DND-41 (cell line): ENCODE measurements at places on chromosomes 3 and 15.

- no peak for DNase-seq
Observed at GRCh38 chr3:196135693-196136639, 54.1 kb upstream of the TFRC start.

DNA sequence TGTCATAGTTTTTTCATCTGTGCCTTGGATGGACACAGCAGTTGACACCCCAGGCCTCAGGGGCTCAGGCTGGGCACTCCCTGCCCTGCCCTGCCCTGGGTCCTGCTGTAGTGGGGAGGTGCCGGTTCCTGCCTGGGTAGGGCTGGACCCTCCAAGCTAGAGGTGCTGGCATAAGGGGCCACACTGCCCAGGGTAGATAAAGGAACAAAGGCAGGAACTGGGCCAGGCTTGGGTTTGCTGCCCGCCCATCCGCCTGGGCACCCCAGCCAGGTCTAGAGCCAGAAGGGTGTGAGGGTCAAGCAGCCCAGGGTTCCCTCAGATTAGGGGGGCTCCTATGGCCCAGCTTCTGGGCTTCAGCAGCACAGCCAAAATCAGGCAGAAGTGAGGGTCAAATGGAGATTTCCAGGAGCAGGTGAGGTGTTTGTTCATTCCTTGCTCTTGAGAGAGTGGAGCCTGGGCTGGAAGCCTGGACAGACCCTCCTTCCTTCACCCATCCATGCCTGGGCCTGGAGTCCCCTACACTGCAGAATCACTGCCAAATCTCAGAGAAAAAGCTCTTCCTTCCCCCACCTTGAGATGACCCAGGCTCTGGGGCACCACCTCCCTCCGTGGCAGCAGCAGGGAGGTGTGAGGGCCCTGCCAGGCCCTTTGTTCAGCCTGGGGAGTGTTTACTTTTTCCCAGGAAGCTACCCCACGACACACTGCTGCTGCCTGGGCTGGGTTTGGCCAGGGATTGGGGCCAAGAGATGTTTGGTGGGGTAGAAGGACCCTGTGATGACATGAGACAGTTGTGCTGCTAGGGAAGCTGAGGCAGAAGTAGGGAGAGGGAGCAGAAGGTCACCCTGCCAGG lies 7.1 kb downstream of the SEMA3F start:
- DNase-seq = no peak

DNA sequence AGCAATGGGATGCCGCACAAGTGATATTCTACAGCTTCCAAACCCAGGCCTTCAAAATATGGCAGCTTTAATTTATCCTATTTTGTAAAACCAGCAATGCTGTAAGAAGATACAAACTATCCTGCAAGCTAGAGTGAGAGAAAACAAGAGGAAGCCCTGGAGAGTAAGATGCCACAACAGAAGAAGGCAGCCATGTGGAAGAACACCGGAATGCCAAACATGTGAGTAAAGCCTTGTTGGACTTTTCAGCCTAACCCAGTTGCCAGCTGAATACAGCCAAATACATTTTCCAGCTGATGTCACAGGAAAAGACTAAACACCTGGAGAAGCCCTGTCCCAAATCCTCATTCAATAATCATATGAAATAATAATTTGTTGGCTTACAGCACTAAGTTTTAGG lies 1115.1 kb upstream of the CADM2 start:
- DNase-seq = no peak

DNA sequence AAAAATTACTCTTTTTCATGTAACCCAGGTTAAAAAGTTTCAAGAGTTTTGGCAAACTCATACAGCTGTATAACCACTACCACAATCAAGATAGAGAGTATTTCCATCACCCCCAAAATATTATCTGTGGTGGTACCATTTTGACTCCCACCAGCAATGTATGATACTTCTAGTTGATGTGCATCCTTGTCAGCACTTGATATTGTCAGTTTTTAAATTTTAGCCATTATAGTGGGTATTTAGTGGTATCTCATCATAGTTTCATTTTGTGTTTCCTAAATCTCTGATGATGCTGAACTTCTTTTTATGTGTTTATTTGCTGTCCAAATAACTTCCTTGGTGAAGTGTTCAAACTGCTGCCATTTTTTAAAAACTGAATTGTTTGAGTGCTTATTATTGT lies 14.6 kb downstream of the CTDSPL start:
- no peak for DNase-seq

DNA sequence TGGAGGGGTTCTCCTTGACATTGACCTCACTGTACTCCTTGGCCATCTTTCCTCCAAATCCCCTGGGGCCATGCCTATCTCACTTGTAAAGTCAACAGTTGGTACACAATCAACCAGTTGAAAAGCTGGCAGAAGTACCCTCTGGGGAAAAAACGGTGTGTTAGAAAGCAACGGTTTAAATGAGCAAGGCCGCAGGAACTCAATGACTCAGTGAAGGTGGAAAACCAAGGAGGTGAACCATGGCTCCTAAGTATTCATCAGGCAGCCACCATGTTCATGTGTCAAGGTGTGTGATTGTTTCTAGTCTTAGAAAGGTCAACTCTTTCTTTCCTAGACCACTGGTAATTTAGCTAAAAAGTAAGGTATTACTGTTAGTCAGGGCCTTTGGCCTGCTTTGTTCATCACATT lies 130.9 kb upstream of the SATB1 start:
- no peak for DNase-seq

DNA sequence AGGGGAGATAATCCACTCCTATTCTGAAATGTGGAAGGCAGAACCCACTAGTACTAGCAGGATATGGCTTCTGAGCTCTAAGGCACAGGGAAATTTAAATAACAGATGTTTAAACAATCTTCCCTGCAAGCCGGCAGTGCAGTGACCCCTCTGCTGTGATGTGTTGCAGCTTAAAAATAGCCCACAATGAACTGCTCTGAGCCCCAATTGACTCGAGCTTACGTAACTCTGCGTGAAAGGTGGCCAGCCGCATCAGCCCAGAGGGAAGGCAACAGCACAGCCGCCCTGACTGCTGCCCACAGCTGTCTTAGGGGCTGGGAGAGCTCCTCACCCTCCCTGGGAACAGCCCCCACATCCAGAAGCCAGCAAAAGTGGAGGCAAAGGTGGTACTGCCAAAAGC lies 12.5 kb upstream of the CAMKV start:
- no peak for DNase-seq

DNA sequence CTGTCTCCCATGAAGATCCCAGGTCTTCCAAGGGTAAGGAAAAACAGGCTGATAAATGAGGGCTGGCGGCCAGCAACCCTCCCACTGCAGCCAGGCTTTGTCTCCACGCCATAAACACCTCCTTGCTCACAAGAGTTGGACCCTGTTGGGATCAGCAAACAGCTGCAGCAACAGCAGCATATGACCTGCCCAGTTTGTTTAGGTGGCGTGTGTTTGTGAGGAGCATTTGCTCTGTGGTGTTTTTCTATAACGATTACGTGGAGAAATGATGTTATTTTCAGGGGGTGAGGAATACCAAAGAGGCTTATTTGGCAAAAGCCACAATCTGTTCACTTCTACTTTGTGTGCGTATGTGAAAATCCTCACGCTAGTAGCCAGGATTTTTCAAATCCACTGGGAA lies 58.5 kb downstream of the RFTN1 start:
- DNase-seq = no peak

GRCh38 chr3:171407759-171408158 lies 52.4 kb downstream of the TNIK start:
- DNase-seq = no peak

DNA sequence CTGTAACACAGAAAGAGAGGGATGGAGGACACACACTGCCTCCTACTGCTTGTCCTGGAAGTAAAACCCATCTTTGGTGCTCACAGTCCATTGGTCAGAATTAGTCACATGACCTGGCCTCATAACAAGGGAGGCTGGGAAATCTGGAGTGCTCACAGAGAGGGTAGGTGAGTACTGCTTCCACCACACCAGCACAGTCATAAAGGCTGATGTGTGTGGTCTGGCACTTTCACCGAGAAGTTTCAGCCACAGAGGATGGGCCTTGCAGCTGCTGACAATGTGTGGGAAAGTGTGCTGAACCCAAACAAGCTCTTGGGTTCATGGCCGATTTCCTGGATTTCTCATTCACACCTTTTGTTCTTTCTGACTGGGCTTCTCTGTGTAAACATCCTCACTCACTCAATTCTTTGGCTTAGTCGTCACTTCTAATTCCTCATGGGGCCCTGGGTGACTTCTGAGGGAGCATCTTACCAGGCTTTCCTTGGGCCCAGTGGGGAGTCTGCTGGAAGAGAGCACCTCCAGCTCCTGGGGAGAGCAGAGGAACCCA lies 100.7 kb downstream of the ASB7 start:
- no peak for DNase-seq

- peak; percentile 64 for DNase-seq
Observed at GRCh38 chr3:72082776-72083462, 298.0 kb upstream of the PROK2 start.

GRCh38 chr15:58473724-58474123 lies 41.9 kb downstream of the LIPC start:
- DNase-seq = no peak

DNA sequence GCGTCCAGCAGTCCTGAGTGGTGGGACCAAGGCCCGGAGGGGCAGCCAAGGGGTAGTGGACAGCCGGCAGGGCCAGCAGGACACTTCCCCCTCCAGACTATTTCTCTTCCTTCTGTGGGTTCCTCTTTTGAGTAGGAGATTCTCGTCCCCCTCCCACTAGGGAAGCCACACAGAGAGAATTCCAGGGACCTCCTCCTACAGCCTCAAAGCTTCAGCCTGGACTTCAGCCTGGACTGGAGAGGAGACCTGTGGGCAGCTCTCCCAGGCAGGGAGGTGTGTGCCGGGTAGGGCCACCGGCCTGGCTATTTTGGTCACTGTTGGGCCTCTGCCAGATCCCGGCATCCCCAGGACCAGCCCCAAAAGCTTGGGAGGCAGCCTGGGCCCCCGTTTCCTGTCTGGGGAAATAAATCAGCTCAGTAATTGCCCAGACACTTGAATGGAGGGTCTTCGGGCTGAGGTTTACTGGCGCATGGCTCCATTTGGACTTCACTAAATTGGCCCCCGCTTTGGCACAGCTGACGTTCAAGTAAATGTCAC lies 1.3 kb downstream of the SLC6A6 start:
- DNase-seq = no peak

DNA sequence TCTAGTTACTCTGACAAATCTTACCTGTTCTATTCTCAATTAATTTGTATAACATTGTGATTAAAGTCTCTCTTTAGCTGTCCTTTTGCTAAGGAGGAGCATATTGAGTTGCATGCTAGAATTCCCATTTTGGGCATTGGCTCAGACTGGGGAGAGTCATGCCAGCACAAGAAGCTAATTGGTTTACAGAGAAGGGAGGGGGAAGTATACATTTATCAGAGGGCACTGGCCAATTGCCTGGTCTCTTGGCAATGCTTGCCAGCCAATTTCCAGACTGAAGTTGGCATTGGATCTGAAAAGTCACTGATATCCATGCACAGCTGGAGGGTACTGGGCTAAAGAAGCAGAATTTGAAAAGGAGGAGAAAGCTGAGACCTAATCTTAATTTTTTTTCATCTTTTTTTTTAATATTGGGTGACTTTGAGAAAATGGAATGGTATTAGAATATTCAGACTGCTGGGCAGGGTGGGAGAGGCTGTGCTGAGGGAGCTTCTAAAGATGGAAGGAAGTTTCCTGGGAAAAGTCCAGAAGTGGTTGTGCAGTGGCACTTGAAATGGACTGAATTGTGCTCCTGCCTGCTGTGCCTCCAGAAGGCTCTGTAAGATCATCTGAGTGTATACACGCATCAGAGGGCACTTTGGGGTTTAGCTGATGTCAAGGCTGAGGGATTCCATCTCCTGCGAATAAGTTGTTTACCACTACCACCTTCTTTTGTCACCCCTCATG lies 365.2 kb upstream of the DPH6 start:
- no peak for DNase-seq

GRCh38 chr3:69751074-69751476 lies 11.8 kb downstream of the MITF start:
- DNase-seq = no peak

DNA sequence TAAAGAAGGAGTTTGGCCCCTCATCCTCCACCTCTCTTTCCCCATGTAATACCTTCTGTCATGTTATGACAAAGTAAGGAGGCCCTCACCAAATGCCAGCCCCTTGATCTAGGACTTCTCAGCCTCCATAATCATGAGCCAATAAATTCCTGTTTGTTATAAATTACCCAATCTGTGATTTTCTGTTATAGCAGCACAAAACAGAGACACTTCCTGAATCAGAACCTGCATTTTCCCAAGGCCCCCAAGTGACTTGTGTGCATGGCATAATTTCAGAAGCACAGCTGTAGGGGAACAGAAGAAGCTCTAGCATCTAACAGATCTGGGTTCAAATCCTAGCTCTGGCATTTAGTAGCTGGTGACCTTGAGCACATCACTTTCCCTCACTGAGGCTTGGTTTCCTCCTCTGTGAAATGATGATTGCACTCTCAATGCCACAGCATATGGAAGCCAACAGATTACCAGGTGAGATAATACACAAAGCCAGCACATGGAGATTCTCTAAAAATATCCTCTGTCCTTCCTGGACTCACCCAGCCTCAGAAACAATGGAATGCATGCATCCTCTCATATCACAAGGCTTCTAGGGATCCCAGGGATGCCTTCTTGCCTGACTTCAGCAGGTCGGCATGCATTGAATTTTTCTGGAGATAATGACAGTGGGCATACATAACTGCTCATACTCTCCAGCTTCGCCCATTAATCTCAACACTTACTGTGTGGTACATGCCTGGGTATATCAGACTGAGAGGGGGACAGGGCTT lies 26.3 kb downstream of the TLNRD1 start:
- DNase-seq = no peak

- DNase-seq = no peak
Observed at GRCh38 chr15:63037976-63038720, 4.4 kb upstream of the TPM1 start.

DNA sequence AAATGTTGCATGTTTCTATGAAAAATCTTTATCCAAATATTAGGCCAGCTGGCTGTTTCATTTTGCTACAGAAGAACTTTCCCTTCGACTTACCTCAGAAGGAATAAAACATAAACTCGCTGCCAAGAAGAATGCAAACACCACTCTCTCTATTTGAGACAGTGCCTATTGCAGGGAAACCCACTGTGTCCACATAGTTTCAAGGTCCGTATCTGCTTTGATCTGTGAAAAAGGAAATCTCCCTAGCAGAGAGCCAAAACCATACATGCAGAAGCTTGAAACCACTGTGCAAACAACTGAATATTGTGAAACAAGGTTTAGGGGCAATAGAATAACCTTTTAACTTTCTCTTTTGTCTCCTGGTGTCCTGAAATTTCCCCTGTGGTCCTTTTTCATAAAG lies 35.0 kb upstream of the CAPN7 start:
- no peak for DNase-seq
